ENCODE measurements at places on chromosomes 6 and 20.

DNA sequence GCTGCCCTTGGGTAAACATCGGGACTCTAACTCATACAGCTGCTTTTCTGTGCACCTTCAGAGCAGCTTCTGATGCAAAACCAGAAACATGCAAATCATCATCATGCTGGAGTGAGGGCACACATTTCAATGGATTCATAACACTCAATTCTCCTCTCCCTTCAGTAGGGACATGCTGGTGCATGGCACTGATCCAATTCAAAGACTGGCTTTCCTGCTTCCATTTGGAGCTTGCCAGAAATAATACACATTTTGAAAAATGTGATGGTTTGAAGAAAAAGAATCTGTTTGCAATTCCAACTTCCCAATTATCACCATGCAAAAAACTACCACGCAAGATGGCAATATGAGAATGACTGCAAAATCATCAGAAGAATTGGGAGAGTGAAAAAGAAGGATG, 65.2 kb upstream of the PDE10A start:
- no peak for DNase-seq

DNA sequence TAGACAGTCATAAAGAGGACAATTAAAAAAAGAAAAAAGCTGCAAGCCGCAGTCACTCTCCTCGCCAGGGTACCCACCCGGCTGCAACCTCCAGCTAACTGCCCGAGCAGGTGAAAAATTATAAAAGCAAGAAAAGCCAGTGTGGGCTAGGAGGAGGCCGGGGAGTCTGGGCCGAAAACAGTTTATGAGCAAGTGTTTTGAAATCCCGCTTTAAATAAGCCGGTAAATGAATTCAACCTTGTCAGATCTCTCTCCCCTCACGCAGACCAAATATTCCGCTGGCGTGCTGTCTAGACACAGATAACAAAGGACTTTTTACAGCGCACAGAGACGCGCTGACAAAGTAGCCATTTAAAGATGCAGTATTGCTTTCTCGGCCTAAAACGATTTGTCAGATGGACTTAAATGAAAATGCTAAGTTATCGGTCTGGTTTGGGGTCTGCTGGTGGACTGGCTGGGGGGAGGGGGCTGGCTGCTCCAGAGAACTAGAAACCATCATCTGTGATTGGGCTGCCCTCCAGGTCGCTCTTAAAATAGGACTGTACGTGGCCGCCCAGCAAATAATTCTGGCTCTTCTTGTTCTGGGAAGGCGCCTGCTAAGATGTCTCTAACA, 24.6 kb downstream of the PMEPA1 start:
- no peak for DNase-seq

- DNase-seq: no peak
These were observed 21.8 kb downstream of the PFDN4 start for GRCh38 chr20:54229566-54230160.

- DNase-seq: no peak
These were observed 2.6 kb downstream of the SCUBE3 start for GRCh38 chr6:35216412-35216732.

DNA sequence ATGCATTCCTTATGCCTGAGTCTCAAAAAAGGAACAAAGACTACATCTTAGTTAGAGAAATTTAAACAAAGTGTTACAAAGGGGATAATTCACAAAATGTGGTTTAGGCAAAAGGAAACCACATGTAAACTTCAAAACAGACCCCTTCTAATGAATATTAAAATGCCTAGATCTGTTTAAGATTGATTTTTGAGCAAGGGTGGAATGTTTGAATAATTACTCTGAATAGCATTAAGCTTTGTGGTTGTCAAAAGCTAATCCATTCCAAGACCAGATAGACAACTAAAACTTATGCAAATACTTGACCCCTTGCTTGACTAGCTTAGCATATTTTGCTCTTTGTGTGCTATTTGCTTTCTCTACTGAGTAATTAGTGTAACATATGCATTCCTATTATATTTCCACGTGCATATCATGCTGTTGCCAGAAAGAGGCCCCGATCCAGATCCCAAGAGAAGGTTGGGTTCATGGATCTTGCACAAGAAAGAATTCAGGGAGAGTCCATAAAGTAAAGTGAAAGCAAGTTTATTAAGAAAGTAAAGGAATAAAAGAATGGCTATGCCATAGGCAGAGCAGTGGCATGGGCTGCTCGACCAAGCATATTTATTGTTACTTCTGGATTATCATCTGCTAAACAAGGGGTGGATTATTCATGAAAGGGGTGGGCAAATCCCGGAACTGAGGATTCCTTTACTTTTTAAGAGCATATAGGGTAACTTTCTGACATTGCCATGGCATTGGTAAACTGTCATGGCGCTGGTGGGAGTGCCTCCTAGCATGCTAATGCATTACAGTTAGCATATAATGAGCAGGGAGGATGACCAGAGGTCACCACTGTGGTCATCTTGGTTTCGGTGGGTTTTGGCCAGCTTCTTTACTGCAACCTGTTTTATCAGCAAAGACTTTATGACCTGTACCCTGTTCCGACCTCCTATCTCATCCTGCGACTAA, 1193.4 kb upstream of the EYS start:
- no peak for DNase-seq

DNA sequence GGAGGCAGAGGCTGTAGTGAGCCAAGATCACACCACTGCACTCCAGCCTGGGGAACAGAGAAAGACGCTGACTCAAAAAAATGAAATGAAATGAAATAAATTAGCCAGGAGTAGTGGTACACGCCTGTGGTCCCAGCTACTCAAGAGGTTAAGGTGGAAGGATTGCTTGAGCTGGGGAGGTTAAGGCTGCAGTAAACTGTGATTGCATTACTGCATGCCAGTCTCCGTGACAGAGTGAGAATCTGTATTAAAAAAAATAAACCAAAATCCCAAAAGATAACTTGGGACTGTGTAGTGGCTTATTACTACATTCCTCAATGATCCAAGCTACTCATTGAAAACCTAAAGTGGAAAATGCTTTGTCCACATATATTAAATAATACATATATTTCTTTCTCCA, 87.0 kb downstream of the SGK1 start:
- DNase-seq: no peak

DNA sequence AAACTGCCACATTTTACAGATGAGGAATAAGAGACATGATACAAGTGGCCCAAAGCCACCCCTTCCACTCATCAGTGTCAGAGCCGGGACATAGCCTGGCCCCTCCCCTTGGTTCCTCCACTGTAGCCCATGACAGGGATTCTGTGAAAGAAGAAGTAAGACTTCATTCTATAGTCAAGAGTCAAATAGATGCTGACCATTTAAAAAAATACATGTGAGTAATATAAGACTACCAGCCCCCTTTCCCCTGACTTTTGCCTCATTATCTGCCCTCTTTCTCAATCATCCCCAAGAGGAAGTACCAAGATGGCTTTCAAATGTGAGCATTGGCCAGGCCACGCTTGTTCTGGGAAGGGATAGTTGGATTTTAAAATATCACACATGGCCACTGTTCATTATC, 57.8 kb upstream of the TAB2 start:
- no peak for DNase-seq

DNA sequence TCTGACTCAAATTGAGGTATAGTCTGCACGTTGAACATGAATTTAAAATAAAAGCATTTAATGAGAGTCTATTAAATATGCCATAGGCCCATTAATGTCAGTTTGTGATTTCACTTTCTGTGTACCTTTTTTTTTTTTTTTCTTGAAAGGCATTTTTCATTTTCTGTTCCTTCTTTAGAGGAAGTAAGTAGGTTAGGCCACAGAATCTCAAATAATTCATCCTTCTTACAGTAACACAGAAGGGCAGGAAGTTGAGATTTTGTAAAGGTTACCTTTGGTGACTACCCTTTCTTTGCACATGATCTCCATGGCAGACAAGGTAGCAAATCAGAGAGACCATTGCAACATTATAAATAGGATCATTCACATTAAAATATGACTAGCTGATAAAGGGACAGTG, 9.6 kb downstream of the L3MBTL3 start:
- DNase-seq: no peak

DNA sequence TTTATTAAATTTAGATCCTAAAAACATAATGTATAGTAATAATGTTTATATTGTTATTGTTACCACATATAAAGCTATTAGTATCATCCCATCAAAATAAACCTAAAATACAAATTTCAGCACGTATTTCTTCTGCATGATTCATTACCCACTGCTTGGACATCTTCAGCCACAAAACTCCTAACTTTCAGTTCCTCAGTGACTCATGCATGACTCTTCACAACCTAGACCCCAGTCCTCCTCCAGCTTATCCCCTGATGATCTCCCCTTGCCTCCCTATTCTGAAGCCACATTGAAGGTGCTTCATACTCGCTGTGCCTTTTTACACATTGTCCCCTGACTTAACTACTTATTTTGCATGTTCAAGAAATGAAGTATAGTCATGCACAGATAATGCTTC, 11.2 kb upstream of the GPRC6A start:
- no peak for DNase-seq

GRCh38 chr20:34112600-34113101, 608 bp upstream of the EIF2S2 start:
- peak; percentile 55 for DNase-seq

- peak; percentile 56 for DNase-seq
These were observed 878 bp upstream of the PNRC1 start for GRCh38 chr6:89079511-89080234.

DNA sequence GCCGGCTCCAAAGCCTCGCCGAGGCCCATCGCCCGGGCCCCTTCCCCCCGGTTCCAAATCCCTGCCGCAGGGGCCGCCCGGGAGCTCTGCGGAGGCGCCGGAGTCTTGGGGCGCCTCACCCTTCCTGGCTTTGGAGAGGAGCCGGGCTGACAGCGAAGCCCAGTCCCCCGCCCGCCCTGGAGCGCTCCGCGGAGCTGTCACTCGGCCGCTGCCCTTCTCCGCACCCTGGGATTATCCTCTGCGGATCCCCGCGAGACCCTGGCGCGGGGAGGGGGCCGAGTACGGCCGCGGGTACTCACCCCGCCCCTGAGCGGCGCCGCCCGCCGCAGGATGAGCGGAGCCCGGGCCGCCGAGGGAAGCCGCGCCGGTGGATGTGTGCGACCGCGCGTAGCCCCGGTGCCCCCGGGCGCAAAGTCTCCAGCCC, 343 bp downstream of the SNAP91 start:
- peak; percentile 73 for DNase-seq

DNA sequence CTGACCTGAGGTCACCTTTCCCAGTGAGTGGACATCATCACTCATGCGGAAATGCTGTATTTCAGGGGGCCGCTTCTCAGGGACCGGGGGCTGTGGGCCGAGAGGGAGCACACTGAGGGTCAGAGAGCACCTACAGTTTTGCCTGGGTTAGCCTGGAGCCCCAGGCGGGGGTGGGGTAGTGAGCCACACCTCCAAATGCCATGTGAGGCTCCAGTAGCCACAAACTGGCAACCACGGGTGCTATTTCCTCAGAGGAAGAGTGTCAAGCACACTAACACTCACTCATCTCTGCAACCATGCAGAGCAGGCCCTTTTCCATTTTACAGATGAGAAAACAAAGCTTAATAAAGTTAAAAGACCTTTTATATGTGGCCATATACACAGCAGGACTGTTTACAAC, 4.7 kb downstream of the EHMT2 start:
- no peak for DNase-seq

DNA sequence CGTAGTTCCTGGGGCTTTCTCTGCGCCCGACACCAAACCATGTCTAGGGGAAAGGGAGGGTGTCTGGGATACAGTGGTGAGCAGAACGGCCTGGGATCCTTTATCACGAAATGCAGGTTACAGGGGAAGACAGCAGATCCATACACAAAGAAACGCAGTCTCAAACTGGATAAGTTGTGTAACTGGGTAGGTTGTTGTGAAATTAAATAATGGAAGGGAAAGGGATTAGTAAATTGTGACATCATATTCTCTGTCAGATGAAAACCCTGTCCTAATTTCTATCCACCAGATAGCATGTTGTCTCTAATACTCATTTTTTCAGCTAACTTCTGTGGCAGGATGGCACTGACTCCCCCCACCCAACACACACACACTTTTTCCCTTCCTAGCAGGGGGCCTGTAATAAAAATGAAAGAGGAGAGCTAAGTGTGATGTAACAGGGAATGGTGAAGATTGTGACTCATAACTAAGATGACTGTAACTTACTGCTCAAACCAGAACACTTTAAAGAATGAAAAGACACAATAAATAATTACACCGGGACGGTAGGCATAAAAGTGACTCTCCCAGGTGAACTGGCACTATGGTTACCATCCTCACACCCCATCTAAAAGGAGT, 769 bp upstream of the TRPC4AP start:
- DNase-seq: no peak

- DNase-seq: no peak
These were observed 279.9 kb downstream of the CD83 start for GRCh38 chr6:14397518-14397901.

GRCh38 chr6:23533944-23534343, 592.1 kb upstream of the NRSN1 start:
- no peak for DNase-seq

- DNase-seq: no peak
These were observed 31.2 kb downstream of the PLCG1 start for GRCh38 chr20:41168281-41169161.

DNA sequence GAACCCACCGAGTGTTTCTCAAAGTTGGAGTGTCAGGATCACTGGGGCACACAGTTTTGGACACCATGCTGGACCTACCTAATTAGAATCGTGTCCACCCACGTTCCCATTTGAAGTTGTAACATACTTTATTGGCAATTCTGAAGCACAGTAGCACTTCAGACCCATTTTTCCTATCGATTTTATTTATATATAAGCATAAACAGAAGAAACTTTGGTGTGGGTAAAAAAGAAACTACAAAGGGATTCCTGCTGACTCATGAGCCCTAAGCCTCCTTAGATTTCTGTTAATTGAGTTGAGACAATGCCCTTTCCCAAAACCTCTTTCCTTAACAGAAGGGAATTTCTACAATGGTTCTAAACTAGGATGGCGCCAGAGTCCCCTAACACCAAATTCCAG, 398.0 kb downstream of the CDKAL1 start:
- peak; percentile 45 for DNase-seq

- no peak for DNase-seq
These were observed 105.9 kb downstream of the LY86 start for GRCh38 chr6:6694368-6694780.

DNA sequence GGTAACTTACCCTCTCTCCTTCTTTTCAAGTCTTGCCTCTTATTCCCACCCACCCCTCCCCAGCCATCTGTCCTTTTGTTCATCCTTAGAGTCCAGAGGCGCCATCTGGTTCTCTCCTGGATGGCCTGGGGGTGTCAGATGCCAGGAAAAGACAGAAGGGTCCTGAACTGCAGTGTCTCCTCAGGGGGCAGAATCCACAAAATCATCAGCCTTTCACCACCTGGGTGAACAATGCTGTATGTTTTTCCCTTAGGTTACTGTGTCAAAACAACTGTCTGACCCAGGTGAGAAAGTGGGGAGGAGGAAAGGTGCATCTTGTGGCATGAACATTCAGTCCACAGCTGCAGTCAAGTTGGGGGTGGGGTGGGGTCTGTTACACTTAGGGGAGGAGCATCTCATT, 47.9 kb upstream of the FYN start:
- DNase-seq: peak; percentile 49

All from neural progenitor cell (in vitro differentiated cells).